Foreskin melanocyte (primary cell): ENCODE measurements at places on chromosomes 12 and 14.

GRCh38 chr12:72679147-72679757 lies 407.1 kb downstream of the TRHDE start:
- no peak for DNase-seq

DNA sequence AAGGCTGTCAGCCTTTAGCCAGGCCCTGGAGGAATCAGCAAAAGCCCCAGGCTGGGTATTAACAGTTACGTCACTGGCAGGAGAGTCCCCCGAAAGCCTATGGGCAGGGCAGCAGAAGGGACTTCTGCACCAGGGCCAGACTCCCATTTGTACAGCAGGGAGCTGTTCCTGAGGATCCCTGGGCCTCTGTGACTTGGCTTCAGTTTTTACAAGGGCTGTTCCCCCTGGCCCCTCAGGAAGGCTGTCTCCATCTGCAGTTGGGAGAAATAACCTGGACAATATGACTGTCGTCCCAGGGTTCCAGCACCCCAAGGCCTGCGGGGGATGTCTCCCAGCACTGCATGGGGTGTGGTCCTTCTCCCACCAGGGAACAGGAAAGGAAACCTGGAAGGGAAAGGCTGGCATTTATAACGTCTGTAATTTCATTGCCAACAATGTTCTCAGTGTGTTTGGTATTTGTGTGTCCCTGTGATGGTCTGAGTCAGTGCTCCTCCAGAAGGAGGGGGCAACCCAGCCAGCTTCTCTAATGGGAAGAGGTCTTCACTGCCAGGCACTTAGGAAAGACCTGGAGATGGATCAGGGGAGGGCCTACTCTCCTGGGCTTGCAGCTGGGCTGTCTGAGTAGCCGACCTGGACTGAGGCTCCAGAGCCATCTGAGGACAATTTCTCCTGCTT lies 42.4 kb downstream of the ERH start:
- no peak for DNase-seq

DNA sequence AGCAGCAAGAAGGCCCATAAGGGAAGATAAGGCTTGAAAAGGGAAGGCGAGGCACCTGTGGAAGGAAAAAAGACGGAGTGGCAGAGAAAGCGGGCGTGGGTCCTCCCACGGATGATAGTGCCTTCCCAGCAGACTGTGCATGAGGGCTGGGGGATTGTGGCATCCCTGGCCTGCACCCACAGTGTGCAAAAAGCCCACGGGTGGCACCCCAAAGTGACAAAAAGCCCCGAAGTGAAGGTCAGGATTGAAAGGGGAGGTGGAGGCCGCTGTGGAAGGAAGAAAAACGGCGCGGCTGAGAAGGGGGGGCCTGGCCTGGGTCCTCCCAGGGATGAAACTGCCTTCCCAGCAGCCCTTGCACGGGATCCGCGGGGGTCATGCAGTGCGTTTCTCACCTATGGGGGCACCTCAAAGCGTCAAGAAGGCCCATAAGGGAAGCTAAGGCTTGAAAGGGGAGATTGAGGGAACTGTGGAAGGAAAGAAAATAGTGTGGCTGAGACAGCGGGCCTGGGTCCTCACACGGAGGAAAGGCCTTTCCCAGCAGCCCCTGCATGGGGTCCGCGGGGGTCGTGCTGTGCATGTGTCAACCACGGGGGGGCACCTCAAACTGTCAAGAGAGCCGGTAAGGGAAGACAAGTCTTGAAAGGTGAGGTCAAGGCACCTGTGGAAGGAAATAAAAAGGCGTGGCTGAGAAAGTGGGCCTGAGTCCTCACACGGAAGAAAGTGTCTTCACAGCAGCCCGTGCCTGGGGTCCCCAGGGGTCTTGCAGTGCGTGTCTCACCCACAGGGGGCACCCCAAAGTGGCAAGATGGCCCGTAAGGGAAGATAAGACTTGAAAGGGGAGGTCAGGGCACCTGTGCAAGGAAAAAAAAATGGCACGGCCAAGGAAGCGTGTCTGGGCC lies 274.1 kb downstream of the ALG10 start:
- no peak for DNase-seq

DNA sequence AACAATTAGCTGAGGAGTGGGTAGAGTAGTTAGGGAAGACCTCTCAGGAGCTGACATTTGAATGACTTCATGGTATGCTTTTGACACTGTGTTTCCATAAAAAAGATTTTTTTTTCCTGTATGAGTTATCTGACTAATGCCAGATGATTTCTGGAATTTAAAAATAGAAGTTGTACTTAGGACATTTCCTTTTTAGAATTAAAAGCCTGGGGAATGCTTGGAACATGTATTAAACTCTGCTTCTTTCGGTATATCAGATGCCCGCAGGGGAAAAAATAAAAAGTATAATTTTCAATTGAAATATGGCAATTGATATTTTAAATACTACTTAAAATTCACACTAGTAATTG lies 41.1 kb downstream of the BRMS1L start:
- no peak for DNase-seq

GRCh38 chr12:94267537-94267872 lies 119.1 kb downstream of the PLXNC1 start:
- DNase-seq, result peak; percentile 72

DNA sequence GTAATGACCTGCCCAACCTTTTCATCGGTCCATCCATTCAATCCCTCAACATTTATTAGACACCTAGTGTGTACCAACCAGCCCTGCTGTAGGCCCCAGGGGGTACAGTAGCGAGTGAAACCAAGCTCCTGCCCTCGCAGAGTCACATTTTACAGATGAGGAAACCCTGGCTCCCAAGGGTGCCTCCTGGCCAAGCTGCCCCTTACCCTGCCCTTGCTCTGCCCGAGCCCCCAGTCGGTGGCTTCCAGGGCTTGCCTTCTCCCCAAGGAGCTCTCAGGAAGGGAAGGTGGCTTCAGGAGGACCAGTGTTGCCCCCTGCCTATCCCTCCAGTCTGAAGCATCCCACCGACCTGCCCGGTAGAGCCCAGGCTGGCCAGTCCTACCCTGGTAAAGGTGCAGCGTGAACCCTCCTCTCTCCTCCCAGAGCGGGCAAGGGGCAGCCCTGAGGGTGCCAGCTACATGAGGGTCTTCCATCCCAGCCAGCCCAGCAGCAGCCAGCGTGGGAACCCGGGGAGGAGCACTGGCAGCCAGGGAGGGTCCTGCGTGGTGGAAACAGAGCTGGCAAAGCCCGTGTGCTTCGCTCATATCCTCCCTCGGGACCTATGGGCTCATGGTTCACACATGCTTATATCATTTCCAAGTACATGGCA lies 670 bp upstream of the BEGAIN start:
- DNase-seq, result no peak

GRCh38 chr14:39912192-39913100 lies 480.2 kb upstream of the FBXO33 start:
- DNase-seq, result no peak

GRCh38 chr14:85538636-85539035 lies 8.7 kb downstream of the FLRT2 start:
- DNase-seq, result no peak

GRCh38 chr12:22313963-22314330 lies 20.6 kb downstream of the ST8SIA1 start:
- no peak for DNase-seq

DNA sequence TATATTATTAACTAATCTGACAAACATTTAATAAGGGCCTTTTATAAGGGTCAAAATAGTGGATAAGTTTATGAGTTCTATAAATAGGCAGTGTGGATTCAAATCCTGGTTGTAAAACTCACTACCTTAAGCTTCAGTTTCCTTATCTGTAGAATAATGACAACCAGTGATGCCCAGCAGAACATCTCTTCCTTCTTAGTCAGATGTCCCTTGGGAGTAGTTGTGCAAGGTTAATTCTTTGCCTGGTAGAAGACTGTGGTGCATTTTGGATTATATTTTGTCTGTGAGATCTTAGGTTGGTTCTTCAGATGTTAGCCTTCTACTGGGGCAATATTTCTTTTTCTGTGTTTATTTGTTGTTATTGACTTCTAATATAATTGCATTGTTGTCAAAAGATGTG lies 59.5 kb downstream of the ARID2 start:
- DNase-seq, result no peak

DNA sequence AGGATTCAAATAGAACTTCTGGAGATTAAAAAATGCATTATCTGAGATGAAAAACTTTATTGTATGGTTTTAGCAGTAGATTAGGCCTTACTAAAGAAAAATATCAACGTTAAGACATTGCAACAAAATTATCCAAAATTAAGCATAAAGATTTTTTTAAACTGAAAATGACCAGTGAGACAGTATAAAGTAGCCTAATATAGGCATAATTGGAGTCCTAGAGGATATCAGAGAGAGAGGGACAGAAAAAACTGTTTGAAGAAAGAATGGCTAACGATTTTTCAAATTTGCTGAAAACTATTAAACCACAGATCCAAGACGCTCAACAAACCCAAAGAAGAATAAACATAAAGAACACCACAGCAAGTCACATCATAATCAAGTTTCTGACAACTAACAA lies 149.5 kb upstream of the LMNTD1 start:
- DNase-seq, result no peak

DNA sequence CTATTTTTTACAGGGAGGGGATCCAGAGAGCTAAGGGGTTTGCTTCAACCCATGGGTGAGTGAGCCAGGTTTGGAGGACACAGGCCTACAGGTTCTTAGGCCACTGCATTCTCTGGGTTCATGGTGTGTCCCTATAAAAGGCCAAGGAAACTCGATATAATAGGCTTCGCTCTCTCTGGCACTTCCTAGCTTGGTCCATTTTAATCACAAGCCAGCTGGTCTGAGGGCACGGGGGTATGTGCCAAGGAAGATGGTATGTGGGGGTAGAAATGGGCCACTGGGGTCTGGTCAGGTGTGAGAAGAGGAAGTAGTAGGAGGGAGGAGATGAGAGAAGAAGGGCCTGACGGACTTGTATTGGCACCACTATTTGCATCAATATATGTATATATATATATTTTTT lies 4.9 kb downstream of the ETV6 start:
- no peak for DNase-seq

DNA sequence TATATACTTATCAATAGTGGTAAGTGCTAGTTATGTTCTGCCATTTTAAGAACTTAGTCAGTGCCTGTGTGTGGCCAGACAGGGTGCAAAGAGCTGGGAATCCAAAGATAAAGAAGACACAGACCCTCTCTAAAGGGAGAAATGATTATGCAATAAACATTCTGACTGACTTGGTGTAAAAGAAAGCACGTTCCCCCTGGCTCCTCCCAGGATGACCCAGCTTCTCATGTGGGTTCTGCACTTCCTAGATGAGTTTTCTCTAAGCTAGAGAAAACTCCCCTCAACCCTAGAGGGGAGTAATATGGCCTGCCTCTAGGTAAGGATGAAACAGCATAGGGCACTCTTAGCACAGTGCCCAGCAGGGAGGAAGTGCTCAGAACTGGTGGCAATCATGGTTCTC lies 231.2 kb downstream of the VRK1 start:
- no peak for DNase-seq

GRCh38 chr12:70393787-70394499 lies 27.9 kb downstream of the KCNMB4 start:
- DNase-seq, result peak; percentile 8

- DNase-seq, result no peak
These were observed 25.4 kb downstream of the EML1 start for GRCh38 chr14:99818503-99819036.

DNA sequence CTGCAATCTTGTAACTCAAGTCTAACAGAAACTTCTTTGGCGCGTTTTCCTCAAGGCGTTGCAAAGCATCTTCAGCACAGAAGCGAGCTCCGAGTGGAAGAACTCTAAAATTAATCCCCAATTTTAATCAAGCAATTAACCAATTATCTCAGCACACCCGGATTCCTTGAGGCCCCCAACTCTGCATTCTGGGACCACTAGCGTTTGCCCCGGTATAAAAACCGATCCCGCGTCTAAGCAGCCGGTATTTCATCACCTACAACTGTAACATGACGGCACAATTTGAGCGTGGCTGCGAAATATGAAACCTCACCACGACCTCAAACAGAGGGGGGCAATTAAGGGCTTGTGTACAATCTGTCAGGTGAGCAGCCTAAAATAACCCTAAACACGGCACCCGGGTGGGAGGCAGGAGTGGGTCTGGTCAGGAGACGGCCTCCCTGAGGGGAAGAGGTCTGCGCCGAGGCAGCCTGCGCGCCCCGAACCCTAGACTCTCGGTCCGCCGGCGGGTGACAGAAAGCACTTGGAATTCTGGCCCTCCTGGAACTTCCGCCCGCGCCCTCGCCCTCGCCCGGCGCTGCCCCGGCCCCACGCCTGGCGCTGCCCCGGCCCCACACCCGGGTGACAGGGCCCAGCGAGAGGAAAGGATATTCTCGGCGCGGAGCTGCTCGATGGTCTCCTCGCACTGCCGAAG lies 594 bp downstream of the ZCCHC8 start:
- DNase-seq, result peak; percentile 29

DNA sequence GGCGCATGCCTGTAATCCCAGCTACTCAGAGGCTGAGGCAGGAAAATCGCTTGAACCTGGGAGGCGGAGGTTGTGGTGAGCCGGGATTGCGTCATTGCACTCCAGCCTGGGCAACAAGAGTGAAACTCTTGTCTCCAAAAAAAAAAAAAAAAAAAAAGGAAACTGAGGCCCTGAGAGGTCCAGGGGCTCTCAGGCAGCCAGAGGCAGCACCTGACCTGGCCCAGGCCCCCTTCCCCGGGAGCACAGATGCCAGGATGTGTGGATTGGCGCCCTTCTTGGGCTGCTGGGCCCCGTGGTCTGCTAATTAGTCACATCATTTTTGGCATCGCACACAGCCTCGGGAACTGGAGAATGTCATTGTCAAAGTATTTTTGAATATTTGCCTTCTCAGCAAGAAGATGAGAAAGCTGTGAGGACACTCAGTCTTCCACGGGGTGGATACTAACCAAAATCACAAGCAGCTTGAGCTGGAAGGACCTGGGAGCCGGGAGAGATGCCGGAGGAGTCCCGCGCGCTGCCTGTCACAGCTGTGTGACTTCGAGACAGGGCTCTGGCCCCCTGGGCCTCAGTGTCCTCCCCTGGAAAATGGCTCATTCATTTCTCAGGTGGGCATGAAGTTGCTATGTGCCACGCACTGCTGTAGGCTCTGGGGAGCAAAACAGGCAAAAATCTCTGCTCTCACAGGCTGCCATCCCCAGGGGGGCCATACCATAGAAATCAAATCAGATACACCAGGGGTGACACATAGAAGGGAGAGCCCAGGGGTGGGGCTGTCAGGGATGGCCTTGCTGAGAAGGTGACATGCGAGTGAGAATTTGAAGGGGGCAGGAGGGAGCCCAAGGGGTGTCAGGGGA lies 12.5 kb upstream of the RCOR1 start:
- DNase-seq, result no peak
